ENCODE measurements at places on chromosomes 12 and 14.

DNA sequence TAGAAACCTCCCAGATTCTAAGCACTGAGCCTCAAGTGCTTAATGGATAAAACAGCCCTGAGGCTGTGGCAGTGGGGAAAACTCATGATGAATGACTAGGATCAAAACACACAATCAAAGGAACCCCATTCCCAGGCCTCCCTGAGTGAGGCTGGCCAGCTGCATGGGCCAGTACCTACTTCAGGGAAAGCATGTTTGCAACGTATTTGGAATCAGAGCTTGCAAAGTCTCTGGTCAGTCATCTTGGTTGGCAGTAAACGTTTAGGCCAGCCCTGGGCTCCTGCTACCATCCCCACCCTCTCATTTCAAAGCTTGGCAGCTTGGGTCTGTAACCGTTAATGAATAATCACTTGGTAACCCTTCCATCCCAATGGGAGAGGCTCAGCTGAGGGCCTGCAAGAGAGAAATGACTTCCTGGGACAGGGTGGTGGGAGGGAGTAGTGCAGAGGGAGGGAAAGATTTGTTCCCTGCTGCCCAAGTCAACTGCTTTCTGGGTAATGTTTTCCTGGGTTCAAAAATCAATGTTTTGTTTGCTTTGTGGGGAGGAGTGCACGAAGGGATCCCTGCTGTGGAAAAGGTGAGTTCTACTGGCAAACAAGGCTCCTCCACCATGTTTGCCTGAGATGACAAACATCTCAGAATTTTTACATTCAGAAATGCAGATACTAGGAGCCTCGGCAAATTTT lies 2.0 kb upstream of the RNASE8 start:
- DNase-seq = no peak

DNA sequence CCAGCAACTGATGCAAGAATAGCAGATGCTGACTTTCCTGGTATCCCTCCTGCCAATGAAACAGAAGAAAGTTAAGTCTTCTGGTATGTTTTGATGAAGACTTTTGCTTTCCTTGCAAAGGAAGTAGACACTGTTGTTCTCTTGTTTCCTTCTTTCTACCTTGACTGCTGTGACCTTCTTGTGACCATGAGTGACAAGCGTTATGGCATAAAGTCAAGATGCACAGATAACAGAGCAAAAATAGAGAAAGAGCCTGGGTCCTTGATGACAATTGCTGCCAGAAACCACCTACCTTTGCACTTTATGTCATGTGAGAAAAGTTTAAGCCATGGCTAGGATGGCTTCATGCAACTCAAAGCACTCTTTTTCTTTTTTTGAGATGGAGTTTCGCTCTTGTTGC lies 49.2 kb upstream of the LTA4H start:
- no peak for DNase-seq

GRCh38 chr12:33265033-33265731 lies 174.4 kb downstream of the SYT10 start:
- DNase-seq = no peak

GRCh38 chr14:101925152-101925551 lies 39.2 kb upstream of the DYNC1H1 start:
- DNase-seq = no peak

- no peak for DNase-seq
These were observed 414.0 kb upstream of the FLRT2 start for GRCh38 chr14:85115921-85116320.

DNA sequence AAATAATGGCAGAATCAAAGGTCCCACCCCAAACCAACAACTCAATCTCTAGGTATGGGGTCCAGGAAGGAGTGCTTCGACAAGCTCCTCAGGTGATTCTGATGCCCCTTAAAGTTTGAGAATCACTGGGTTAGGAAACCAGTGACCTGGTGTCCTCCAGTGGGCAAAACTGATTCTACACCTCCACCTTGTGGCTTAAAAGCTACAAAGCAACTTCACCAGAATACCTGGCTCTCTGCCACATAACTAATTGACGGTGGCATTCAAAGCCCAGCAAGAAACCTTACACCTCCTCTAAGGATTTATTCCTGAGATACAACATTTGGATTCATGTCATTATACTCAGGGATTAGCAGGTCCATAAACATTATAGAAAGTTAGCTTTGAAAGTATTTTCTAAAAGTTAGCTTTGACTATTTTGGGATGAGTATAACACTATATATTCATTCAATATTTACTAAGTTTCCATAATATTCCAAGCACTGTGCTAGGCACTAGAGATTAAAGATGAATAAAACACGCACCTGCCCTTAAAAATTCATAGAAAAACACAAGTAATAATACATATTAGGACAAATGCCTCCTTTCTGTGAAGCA lies 45.4 kb downstream of the DCAF5 start:
- DNase-seq = peak; percentile 41

GRCh38 chr12:89593873-89594272 lies 68.0 kb upstream of the POC1B start:
- DNase-seq = no peak

- no peak for DNase-seq
These were observed 466.4 kb downstream of the MED13L start for GRCh38 chr12:115811045-115811444.

GRCh38 chr12:2650261-2651067 lies 144.3 kb upstream of the FKBP4 start:
- DNase-seq = no peak

DNA sequence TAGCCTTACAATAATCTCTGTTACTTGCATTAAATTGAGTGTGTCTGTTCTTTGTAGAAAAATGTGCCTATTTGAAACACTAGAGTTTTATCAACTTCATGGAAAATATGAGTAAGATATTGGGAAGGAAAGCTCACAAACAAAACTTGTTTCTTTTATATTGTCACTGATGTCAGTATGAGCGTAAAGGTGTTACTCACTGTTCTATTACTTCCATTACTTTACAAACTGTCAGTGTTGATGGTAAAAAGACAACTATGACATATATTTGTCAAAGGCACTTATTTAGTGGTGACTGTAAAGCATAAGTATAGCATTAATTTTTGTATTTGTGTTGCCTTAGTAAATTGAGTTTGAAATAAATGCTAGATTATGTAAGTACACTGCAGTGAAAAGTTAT lies 193.7 kb upstream of the FLRT2 start:
- DNase-seq = no peak

DNA sequence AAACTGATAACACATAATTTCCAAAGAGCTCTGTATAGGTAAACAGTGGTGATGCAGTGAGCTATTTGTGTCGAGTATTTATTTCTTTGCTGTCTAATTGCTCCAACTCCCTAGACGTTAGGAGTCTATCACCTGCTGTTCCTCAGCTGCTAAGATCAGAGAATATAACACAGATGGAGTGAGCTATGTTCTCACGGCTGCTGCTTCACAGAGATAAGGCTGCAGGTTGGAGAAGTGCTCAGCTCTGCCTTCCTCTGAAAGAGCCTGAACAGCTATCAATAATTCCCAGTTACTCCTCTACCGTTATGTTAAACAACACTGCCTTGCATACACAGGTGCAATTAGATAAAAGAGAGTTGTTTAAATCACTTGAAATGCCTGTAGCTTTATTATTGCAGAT lies 103.2 kb upstream of the MDGA2 start:
- DNase-seq = no peak

- DNase-seq = no peak
These were observed 148.8 kb downstream of the SLC38A4 start for GRCh38 chr12:46676797-46677520.

- no peak for DNase-seq
These were observed 43.2 kb downstream of the RTN1 start for GRCh38 chr14:59827401-59827800.

Measured in right hindlimb (tissue), 1 donor.